HuH-7 (cell line): ENCODE measurements at places on chromosomes 5 and 9.

- DNase-seq = no peak
These were observed 194.0 kb downstream of the NFIB start for GRCh38 chr9:14119694-14120514.

- DNase-seq = no peak
These were observed 136.1 kb upstream of the DMAC1 start for GRCh38 chr9:7935681-7936080.

GRCh38 chr5:132467287-132467984, 23.1 kb downstream of the IRF1 start:
- DNase-seq = no peak

DNA sequence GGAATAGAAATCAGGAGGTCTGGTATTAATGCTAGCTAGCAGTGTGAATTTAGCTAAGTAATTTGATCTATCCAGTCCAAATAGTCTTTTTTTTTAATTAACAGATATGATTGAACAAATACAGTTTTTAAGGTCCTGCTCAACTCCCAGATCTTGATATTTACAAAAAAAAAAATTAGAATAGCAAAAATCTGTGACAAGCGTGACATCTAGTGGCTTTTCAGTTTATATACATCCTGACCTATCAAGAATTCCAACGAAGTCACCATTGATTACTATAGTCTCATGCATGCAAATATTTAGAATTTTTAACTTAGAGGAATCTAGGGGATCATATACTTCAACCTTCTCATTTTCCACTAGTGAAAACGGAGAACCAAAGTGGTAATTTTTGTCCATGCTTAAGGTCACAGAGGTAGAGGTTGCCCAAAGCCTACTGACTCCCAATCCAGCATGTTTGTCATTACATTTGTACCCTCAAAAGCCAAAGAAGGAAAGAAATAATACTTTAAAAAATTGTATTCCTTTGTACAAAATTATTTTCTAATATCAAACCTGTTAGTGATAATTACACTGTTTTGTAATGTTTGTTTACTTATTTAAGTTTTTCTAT, 17.6 kb upstream of the TARS1 start:
- no peak for DNase-seq
